ENCODE measurements at places on chromosomes 12 and 14.

DNA sequence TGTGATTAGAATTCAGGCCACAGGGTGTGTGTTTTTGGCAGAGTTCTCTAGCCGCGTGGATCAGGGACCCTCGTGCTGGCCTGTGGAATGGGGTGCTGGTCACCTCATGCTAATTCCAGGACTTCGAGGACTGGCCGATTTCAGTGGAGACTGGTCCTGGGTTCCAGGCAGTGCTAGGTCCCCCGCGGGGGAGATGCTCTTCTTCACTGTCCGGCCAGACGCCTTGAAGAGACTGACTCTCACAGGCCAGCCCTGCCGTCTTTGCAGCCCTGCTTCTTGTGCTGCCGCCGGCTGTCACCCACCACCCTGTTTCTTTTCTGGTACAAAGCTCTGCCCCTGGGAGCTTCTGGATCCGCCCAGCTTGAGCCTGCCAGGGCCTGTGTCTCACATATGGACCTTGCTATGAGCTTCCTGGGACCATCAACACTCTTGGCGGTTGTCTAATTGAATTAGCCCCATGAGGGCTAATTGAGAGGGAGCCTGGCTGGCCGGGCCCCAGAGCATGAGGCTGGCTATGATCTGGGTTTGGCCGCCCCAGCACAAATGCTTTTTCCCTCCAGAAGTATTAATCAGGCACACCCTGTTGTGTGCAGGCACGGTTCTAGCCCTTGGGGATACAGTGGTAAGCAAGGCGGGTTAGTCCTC, 8.2 kb downstream of the MLXIP start:
- DNase-seq: no peak

DNA sequence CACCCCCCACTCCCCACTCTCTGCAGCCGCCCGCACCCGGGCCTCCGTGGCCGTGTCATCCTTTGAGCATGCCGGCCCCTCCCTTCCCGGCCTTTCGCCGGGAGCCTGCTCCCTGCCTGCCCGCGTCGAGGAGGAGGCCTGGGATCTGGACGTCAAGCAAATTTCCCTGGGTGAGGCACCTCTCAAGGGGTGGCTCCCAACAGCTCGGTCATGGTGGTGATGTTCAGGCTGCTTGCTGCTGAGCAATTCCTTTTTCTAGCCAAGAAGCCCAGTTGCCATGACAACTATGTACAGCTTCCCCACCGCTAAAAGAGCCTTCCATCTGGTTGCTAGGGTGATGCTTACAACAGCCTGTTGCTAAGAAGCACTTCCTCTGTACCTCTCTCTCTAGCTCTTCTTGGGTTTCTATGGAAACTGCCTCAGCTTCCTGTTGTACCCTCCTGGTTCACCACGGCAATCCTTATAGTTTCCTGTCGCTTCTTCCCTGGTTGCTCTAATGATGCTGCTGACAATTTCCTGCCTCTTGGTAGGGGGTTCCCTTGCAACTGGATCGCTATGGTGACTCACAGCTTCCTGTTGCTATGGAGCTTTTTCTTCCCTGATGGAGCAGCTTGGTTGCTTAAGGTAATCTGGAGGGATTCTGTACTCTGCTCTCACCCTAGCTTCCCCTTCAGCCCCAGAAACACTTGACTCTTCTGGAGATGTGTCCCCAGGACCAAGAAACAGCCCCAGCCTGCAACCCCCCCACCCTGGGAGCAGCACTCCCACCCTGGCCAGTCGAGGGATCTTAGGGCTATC, 11.0 kb downstream of the ZNF219 start:
- peak; percentile 69 for DNase-seq

DNA sequence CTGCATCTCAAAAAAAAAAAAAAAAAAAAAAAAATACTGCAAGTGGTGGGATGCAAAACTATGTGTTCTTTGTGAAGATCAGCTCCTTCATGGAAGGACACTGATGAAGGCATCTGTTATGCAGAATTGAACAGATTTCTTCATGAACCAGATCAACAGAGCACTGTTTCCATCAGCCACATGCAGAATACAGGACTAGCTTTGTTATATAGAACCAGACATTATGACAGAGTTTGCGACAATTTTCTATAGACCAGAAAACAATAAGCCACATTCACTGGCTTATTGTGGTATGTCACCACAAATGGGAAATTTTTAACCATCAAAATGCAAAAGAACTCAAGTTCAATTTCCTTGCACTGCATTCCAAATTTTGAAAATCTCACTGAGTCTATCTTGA, 34.7 kb downstream of the CIT start:
- no peak for DNase-seq

DNA sequence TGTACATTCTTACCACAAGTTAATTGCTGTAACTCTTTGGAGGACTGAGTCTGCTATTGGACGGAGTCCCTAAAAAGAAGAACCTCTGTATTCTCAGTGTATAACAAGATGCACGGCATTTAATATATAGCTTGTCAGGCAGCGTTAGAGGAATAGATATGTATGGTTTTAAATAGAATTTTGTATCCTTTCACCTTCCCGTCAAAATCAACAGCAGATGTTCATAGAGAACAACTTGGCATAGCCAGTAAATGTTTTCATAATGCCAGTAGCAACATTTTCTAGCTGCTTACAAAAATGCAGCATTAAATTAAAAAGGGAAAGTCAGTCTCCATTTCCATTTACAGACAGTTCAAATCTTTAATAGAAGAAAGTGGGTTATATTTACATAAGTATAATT, 6.8 kb downstream of the SCYL2 start:
- no peak for DNase-seq

GRCh38 chr14:96117960-96118359, 78.8 kb downstream of the C14orf132 start:
- DNase-seq: no peak

GRCh38 chr12:69708649-69709048, 9.5 kb upstream of the BEST3 start:
- no peak for DNase-seq

All from GM03348 (cell line).